ENCODE measurements at places on chromosomes 11 and 22.
A peak's percentile ranks its signal among the peaks of the same experiment; 100 is the strongest.

DNA sequence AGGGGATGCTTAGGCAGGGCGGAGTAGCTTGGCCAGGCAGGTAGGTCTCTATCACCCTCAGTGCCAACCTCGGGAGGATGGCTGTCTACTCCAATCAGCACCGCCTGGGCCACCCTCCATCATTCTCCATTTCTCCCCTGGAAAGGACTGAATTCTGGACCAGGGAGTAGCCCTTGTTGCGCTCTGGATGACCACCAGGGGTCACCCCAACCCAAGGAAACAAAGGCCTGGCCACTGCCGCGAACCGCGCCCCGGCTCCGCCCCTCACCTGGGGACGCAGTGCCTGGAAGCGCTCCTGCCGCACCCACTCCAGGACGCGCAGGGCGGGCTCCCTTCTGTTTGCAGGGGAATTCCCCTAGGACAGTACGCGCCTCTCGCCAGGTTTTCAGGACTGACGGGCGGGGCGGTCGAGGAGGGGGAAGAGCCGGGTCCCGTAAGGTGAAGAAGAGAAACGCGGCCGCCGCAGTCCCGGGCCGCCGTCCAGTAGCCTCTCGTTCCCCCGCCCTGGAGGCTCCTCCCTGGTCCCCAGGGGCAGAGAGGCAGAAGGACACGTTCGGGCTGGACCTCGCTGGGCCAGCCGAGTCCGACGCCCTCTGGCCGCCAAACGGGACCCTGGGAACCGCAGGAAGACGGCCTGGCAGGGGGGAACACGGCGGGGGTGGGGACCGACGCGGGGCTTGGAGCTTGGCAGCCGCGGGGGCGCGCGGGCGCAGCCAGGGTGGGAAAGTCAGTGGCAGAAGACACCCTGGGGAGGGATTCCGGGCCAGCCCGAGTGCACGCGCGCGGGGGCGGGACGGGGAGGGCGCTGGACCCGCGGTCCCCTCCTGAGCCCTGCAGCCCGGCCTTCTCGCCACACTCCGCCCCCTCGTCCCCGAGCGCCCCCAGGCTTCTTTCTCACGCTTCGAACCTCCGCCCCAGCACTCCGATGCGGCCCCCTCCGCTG lies 7.1 kb downstream of the SCN4B start:
- DNase-seq: peak; percentile 92

- no peak for DNase-seq
Observed at GRCh38 chr11:134742224-134742612, 330.2 kb upstream of the B3GAT1 start.

DNA sequence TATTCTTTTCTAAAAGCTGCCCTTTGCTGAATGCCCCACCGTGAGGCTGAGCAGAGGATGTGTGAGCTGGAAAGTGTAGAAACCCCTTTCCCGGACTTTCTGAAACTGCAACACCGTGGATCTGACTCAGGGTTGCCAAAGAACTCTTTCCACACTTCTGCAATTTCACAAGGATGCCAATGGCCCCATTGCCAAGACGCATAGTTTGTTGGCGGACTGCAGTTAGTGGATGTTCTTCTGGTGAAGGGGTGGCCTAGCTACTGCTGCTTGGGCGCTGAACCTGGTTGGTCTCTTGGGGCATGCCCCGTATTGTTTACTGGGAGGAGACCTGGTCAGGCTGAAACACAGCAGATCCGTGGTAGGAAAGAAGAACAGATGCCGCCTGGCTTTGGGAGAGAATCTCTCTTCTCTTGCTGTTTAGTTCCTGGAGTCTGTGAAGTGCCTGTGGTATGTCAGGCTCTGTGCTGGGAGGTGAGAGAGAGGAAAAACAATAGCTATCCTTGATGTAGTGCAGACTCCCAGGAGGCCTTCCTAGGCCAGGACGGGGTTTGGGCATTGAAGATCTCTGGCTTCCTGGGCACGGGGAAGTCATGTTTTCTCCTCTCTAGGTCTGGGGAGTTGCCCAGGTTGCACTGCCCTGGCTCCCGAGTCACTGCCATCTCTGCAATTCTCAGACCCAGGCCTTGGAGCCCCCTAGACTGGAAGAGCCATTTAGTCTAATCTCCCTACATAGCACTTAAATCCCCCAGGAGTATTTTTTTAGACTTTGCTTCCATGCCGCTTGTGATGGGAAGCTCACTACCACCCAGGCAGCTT lies 26.9 kb downstream of the CD82 start:
- no peak for DNase-seq

GRCh38 chr22:25080855-25081254 lies 118.8 kb upstream of the CRYBB3 start:
- no peak for DNase-seq

GRCh38 chr11:95108159-95108611 lies 18.5 kb downstream of the ENDOD1 start:
- DNase-seq: no peak

DNA sequence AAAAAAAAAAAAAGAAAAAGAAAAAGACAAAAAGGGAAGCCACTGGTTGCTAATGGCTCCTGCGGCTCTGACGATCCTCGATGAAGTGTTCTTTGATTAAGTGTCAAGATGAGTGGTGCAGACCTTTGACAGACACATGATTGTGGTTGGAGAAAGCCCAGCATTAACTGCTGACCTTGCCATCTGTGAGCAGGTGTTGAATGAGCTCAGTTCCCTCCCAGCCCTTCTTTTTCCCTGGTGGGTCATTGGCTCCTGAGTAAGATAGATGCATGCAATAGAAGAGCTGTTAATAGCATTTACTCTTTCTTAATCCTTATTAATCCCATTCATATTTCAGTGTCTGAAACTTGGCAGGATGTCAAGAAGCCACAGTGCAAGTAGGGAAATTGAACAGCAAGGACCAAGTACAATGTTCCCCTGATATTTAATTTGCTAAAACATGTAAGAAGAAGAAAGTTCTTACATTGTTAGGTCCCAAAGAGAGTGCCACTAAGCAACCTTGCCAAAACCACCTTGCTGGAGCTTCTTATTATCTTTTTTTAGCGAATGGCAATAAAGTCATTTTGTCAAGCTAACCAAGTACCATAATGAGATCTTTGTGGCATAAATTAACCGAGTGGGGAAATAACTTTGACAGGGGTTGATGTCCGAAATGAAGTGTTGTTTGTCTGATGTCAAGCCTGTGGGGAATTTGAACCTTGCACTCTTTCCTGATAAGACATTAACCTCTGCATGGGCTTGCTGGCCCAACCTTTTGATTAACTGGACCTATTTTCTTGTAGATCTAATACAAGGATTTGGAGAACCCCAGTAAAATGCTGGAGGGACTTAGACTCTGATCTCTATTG lies 113.7 kb downstream of the PTPRJ start:
- no peak for DNase-seq

DNA sequence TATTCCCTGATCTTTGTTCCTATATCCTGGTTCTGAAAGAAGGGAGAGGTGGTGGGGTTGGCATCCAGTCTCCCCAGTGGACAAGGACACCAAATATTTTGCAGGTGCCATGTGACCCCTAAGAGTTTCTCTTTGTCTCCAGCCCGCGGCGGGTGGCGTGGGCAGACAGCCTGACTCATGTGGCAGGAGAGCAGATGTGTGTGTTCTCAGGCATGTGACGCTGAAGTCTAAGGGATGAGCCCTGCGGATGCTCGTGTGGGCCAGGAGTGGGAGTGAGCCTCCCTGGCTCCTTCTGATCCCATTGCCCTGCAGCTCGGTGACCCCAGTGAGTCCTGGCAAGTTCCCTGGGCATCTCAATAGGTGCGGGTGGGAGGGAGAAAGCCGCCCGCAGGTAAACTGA lies 94.8 kb upstream of the TBCEL start:
- no peak for DNase-seq

DNA sequence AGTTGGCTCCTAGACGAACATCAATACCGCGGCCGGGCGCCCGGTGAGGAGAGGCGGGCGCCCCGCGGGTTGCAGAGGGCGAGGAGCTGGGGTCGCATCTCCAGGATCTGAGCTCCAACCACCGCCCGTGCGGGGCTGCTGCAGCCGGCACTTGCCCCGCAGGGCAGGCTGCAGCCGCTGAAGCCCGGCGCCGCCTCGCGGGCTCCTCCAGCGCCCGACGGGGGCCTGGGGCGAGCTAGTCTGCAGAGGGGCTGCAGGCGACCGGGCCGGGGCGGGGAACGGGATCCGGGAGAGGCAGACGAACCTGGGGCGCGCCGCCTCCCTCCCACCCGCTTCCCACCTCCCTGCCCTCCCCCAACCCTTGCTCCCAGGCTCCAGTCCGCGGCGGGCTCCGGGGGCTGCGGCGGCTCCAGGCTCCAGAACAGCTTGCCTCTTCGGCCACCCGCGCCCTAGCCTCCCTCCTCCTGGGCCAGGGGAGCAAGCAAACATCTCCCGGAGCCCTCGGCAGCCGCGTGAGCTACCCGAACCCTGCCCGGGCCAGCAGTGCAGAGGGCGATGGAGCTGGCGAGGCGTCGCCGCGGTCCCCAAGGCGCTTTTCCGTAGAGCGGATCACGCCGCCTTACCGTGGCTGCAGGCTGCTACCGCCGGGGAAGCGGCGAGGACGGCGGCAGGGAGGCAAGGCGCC lies 802 bp downstream of the TENM4 start:
- DNase-seq: peak; percentile 45

DNA sequence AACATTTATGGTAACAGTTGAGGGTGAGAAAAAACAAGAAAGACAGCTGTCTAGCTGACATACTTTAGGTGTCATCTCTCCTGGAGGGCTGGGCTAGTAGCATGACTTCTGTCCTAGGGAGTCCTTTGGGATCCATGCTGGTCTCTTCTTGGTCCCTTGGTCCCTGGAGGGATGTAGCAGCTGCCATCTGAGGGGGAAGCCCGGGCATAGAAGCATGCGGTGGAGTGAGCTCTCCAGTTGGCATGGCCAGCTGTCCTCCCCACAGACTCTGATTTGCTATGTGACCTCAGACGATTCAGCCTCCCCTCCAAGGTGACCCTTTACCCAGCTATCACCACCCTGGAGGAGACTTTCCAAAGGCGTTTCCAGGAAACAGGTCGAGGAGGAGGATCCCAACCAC lies 28.7 kb downstream of the POU2F3 start:
- no peak for DNase-seq

DNA sequence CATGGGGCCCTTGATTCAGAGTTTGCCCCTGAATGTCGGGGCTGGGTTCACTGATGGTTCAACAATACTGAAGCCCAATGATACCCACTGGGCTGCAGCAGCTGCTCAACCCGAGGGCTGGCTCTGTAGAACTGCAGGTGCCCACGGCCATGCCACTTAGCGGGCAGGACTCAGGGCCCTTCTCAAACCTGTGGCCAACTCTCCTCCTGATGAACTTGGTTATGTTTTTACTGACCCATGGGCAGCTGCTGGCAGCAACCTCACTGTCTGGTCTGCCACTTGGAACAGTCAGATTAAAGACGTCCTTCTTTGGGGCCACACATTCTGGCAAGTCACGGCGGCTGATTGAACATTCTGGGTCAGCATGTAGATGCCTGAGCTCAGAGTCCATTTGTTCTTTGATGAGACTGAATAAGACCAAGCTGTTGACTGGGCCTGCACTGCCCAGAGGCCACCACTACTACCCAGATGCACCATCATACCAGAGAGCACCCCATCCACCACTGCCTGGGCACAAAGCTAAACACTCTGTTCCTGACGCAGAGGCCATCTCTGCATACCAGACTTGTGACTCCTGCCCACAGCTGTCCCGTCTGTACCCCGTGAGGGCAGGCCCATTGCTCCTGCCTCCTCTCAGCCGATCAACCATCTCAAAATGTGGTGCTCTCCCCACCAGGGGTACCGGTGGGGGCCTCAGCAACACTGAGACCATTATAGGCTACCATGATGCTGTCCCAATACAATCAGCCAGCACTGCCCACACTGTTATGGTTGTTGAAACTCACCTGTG lies 67.8 kb downstream of the SHANK2 start:
- no peak for DNase-seq

DNA sequence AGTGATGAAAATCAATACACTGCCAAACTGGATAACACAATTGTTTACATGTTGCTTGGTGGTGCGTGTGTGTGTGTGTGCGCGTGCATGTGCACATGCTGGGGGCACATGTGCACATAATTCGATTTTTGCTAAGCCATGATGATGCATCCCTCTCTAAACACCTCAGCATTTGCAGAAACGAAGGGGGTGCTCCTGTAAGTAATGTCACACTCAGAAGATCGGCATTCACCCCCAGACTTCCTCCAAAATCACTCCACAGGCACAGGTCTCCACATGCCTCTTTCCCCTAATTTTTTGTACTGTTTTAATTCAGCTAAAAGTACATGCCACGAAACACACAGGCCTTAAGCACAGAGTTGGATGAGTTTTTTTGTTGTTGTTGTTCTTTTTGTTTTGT lies 341.5 kb downstream of the SHANK2 start:
- no peak for DNase-seq

DNA sequence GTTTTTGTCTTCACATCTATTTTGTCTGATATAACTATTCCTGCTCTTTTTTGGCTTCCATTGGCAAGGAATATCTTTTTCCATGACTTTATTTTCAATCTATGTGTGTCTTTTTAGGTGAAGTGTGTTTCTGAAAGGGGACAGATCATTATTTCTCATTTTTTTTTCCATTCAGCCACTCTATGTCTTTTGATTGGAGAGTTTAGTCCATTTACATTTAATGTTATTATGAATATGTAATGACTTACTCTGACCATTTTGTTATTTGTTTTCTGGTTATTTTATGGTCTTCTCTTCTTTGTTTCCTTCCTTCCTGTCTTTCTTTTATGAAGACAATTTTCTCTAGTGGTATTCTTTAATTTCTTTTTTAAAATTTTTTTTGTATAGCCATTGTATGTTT lies 178.6 kb upstream of the CNTN5 start:
- no peak for DNase-seq

DNA sequence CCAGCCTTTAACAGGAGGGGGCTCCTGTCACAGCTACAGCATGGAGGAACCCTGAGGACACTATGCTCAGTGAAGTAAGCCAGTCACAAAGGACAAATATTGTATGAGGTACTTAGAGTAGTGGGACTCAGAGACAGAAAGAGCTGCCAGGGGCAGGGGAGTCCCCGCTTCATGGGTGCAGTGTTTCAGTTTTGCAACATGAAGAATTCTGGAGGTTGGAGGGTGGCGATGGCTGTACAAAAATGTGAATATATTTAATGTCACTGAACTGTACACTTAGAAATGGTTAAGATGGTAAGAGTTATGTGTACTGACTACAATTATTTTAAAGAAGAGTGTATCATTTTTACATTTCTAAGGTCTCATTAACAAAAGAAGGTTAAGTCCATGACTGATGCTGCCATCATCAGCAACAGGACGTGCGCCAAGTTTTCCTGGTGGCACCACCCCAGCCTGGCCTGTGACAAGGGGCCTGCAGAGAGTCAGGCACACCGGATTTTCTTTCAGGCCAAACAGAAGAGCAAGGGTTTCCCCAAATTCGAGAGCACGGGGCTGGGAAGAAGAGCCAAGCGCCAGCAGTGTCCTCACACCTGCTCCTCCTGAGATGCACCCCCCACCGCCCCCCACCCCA lies 22.1 kb downstream of the YPEL1 start:
- no peak for DNase-seq

- no peak for DNase-seq
Observed at GRCh38 chr11:58914821-58915543, 24.3 kb upstream of the GLYATL1 start.

DNA sequence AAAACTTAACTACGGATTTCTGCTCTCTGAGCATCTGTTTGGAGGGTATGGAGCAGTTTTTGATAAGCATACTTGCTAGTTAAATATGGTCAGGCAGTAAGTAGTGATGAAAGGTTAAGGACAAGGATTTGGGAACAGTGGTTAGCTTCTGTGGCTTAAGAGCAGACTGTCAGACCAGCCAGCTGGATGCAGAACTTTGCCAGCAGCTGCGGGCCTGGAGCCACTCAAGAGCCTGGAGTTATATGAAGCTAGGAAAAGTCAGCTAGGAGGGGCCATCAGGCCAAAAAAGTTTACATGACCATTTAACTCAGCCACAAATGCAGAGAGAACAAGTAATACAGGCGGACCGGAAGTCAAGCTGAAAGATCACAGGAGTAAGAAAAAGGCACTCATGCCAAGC lies 1817.7 kb downstream of the LRRC4C start:
- no peak for DNase-seq
